Inflammatory macrophage treated with lipopolysaccharide for 1 hour (primary cell): ENCODE measurements at places on chromosomes 4 and X.

DNA sequence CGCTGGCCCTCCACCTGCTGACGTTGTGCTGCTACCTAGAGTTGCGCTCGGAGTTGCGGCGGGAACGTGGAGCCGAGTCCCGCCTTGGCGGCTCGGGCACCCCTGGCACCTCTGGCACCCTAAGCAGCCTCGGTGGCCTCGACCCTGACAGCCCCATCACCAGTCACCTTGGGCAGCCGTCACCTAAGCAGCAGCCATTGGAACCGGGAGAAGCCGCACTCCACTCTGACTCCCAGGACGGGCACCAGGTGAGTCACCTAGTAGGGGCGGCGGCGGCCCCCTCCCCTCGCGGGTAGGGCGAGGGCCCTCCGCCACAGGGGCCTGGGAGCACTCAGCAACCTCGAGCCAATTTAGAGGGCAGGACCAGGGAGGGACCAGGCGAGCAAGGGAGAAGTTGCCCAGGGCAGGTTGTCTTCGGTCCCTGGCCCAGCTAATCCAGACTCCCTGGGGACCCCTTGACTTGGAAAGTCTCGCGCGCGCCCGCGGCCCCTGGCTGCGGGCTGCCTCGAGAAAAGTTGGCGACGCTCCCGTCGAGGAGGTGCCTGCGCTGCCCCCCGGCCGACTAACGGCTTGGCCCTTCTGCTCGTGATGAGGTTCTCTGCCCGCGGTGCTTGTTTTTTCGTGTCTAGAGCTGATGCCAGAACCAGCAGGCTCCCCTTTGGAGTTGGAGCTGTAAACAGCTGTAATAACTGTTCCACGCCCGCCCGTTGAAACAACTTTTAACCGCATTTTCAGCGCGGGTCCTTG lies 717 bp downstream of the EDA start:
- DNase-seq = no peak

DNA sequence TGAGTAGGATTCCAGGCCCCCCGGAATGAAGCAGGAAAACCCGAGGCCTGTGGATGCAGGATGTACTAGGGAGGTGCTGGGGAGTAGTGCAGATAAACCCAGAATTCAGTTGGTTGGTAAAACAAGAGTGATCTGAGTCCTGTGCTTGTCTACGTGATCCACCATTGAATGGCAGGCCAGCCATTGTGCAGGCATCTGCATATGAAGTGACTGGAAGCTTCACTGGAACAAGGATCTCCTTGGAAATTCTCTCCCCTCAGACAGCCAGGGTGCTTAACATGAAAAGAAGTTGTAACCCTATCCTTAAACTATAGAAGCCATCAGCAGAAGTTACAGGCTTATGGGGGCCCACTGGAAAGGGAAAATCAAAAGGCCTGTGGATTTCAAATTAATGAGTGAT lies 656 bp upstream of the GSPT2 start:
- DNase-seq = no peak

DNA sequence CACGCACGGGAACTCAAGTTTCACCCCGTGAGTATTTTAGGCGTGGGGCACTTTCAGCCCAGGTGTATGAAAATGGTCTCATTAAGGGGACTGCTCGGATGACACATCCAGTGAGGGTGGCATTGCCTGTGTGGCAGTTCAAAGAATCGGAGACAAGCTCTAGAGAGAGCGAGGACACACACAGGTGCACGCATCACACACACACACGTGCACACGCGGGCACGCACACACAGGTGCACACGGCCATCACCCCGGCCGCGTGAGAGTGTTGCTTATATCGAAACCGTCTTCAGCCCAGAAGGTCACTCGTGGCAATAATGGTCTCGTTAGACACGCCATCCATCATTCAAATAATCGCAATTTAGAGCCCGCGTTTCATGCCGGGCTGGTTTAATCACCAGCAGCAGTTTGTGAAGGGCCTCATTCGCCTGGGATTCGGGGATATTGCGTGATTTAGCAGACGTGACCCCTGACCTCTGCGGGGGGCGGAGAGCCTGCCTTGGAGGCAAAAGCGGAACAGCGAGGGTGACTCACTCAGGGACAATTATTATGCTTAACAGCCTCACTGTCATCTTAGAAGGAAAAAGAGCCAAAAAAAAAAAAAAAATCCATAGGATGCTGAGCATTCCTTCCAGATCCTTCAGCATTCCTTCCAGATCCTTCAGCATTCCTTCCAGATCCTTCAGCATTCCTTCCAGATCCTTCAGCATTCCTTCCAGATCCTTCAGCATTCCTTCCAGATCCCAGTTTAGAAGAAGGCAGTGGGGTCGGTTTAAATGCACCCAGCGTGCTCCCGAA lies 89.4 kb upstream of the PPP2R3B start:
- no peak for DNase-seq

DNA sequence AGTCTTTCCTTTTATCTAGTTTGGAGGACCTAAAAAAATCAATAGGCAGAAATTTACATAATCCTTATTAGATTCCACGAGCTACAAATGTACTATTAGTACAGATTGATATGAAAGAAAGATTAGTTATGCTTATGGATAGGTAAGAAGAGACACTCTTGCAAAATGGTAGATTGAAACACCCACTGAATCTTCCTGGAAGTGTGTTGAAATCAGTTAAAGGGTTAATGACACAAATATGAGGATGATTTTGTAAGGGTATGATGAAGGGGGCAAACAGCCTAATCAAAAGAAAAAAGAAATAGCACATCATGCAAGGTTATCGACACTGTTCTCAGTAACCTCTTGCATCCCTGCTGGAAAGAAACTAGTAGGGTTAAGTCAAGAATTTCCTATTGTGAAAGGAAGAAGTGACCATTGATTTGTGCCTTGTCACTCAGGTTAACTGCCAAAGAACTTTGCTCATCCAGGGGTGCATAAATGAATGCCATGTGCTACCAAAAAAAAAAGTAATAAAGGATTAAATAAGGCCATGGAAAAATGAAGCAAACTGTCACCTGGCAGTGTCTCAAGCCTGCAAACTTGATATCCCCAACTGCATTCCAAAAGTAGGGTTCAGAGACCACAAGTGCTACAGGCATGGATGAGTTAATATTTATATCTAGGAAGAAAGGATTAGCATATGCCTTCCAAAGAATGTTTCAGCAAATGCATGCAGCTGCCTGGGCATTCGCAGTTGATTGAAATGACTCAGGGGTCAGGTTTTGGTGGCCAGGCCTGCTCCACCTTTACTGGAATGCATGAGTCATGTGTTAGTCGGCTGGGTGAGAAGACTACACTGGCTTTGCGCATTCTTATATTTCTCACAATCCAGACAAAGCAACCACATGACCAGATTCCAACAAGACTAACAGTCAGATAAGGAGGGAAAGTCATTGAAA lies 78.3 kb upstream of the ATXN3L start:
- DNase-seq = no peak

GRCh38 chr4:23516716-23517115 lies 373.1 kb downstream of the PPARGC1A start:
- no peak for DNase-seq
